Stimulated activated CD4-positive, alpha-beta T cell treated with anti-CD3 and anti-CD28 coated beads, Interleukin-12 subunit alpha, Interleukin-12 subunit beta, amount 100 ng/mL, for 48 hours (primary cell): ENCODE measurements at places on chromosomes 6 and 20.

GRCh38 chr6:56794421-56794820 is 151.7 kb upstream of the DST start:
- no peak for DNase-seq

- DNase-seq, result peak; percentile 34
These were observed 621 bp downstream of the NOL7 start for GRCh38 chr6:13615792-13616120.

- no peak for DNase-seq
These were observed 98.5 kb downstream of the MBOAT1 start for GRCh38 chr6:20113649-20114224.

- DNase-seq, result no peak
These were observed 30.5 kb downstream of the PLCB4 start for GRCh38 chr20:9099372-9099771.

GRCh38 chr6:7617801-7618764 is 28.1 kb downstream of the SNRNP48 start:
- no peak for DNase-seq

DNA sequence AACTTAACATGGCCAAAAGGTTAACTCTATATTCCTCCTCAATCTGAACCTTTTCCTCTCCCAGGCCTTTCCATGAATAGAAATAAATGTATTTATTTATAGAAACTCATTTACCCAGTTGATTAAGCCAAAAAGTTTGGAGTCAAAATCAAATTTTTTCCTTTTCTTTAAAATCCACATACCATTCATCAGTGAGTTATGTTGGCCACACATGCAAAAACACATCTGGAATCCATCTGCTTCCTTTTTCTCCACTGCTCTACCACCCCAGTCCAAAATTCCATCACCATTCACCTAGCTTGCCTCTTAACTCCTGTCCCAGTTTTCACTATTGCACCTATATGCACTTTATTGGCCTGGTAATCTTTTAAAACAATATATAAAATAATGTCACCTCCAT is 62.4 kb upstream of the TMEM200A start:
- DNase-seq, result no peak

DNA sequence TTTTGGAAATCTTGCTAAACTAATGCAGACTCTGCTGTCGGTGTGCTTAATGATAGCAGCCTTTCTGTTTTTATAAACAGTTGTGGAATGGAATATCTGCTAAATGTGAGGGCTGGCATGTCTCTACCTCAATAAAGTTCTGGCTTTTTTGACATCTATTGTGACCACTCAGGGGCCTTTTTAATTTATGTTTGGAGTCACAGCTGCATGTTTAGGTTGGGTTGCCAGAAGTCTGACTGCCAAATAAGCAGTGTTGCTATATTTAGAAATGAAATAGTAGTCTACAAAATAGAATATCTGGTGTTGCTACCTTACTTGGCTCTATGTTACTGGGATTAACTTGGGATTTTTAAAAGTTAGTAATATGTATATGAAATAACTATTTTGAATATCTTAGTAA is 125.1 kb upstream of the LOC128125822 start:
- no peak for DNase-seq

- no peak for DNase-seq
These were observed 4.2 kb upstream of the NTSR1 start for GRCh38 chr20:62704341-62704948.

DNA sequence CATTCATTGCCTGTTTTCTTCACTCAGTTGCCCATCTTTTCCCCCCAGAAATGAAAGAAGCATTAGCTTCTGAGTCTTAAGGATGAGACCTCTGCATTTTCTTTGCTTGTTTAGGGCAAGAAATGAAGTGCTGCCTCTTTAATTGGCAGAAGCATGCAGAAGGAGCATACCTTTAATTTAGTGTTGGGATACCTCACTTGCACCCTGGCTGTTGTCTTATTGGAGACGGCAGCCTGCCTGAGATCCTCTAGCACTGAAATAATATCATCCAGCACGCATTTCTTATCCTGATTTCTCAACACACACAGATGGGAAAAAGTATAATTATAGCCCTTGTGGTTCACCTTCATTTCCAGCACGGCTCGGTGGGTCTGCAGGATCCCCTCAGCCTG is 43.1 kb downstream of the PTCHD4 start:
- DNase-seq, result no peak

- no peak for DNase-seq
These were observed 26.2 kb upstream of the MMP24 start for GRCh38 chr20:35200267-35200666.

- DNase-seq, result peak; percentile 37
These were observed 368.9 kb upstream of the JARID2 start for GRCh38 chr6:14876778-14877613.

- DNase-seq, result peak; percentile 15
These were observed 64.4 kb downstream of the GTF2H5 start for GRCh38 chr6:158232316-158233213.

GRCh38 chr6:156256161-156256560 is 521.0 kb upstream of the ARID1B start:
- DNase-seq, result peak; percentile 20

GRCh38 chr20:62602550-62602949 is 39.8 kb upstream of the SLCO4A1 start:
- no peak for DNase-seq
